ENCODE measurements at places on chromosomes 11 and 22.

- H3K27ac ChIP-seq, result no peak overlapping the region
- no peaks in the 10 kb centered on the region for H3K27me3 ChIP-seq
- no peaks in the 10 kb centered on the region for H3K36me3 ChIP-seq
- no peak for DNase-seq
- no peak overlapping the region for H3K4me3 ChIP-seq
Measured at GRCh38 chr11:101444164-101444563, 139.6 kb downstream of the TRPC6 start.

DNA sequence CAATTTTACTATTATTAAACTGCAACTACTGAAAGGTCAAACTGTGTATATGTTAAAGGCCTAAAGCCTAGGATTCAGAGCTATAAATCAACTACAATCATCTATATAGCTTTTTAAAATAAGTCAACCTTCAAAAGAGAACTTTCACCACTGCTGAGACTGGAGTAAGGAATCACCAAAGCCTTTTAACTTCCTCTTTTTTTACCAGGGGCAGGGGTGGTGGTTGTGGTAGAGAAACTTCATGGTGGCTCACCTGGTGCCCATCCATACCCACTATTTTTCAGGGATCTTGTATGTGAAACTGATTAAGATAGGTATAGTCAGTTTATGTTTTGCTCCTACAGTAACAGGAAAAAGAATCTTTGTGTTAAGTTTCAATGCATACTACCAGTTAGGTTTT is 31.5 kb downstream of the TSG101 start:
- H3K36me3 ChIP-seq, result peaks cover 44% of the 10 kb centered on the region
- no peaks in the 10 kb centered on the region for H3K27me3 ChIP-seq

DNA sequence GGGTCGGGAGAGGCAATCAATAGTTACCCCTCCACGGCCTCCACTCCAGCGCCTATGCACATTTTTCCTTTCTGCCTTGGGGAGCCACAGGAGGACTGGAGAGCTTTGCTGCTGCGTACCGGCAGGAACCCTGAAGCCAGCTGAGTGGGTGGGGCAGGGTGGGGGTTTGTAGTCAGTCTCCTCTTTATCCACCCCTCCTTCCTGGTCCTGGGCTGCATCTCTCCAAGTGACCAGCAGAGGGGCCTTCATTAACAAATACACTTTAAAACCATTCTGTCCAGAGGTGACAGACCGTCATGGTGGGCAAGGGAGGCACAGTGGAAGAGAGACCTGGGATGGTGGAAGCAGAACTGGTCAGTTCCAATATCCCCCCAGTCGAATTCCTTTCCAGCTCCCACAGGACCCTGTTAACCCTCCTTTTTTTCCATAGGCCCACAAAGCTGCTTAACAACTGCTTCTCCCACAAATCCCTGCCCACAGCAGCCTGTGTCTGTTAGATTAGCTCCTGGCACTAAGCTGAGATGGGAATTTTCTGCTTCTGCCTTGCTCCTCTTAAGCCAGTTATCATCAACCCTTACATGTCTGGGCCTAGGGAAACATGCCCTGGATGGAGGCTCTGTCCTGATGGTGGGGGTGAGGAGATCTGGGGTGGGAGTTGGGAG is 3.9 kb upstream of the ABCG4 start:
- H3K4me3 ChIP-seq, result no peak overlapping the region
- DNase-seq, result no peak
- H3K27me3 ChIP-seq, result no peaks in the 10 kb centered on the region
- H3K4me1 ChIP-seq, result no peaks in the 10 kb centered on the region

GRCh38 chr22:43001271-43002201 is 13.4 kb downstream of the PACSIN2 start:
- H3K27ac ChIP-seq, result peak overlapping the region; percentile 93
- peaks cover 78% of the 10 kb centered on the region for H3K4me1 ChIP-seq
- DNase-seq, result no peak
- H3K4me3 ChIP-seq, result no peak overlapping the region
- no peaks in the 10 kb centered on the region for H3K27me3 ChIP-seq
- H3K36me3 ChIP-seq, result no peaks in the 10 kb centered on the region

DNA sequence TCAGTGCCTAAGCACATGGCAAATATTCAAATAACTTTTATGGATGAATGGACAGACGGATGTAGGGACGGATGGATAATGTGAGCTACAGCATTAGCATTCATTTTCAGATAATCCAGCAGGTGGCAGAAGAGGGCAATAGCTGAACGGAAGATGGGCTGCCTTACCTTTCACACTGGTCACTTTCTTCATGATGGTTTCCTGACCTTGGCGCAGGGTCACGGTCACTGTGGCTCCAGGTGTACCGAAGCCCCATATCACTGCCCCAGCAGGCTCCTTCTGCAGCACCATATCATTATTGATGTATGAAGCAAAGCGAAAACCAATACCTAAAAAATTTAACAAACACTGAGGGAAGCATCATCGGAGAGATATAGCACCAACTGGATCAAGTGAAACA is 4.3 kb downstream of the SIAE start:
- H3K27ac ChIP-seq, result no peak overlapping the region
- peaks cover 3% of the 10 kb centered on the region for H3K4me1 ChIP-seq
- no peak overlapping the region for H3K4me3 ChIP-seq
- DNase-seq, result no peak
- no peaks in the 10 kb centered on the region for H3K27me3 ChIP-seq

- no peak overlapping the region for H3K27ac ChIP-seq
- H3K27me3 ChIP-seq, result no peaks in the 10 kb centered on the region
- no peaks in the 10 kb centered on the region for H3K4me1 ChIP-seq
- no peak overlapping the region for H3K4me3 ChIP-seq
- peaks cover under 1% of the 10 kb centered on the region for H3K36me3 ChIP-seq
Measured at GRCh38 chr11:118662401-118663271, 16.8 kb downstream of the TREH start.

DNA sequence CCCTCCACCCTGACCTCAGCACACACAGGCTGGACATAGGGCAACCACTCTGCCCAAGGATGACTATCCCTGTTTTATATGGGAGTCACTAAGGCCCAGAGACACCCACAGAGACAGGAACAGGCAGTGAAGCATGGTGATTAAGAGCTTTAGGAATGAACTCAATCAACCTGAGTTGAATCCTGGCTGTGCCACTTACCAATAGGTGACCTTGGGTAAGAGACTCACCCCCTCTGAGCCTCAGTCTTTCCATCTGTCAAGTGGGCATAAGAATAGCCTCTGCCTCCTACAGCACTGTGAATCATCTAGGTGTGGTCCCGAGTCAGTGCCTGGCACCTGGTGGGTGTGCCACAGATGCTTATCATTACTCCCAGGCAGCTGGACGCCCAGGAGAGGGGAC is 6.8 kb downstream of the CRYBB1 start:
- no peaks in the 10 kb centered on the region for H3K4me1 ChIP-seq
- no peak overlapping the region for H3K4me3 ChIP-seq
- H3K27me3 ChIP-seq, result no peaks in the 10 kb centered on the region
- no peak overlapping the region for H3K27ac ChIP-seq
- no peaks in the 10 kb centered on the region for H3K36me3 ChIP-seq
- no peak for DNase-seq

- no peak for DNase-seq
- H3K36me3 ChIP-seq, result no peaks in the 10 kb centered on the region
- H3K4me3 ChIP-seq, result no peak overlapping the region
- no peaks in the 10 kb centered on the region for H3K27me3 ChIP-seq
- no peaks in the 10 kb centered on the region for H3K4me1 ChIP-seq
Measured at GRCh38 chr11:127656116-127656836, 655.7 kb upstream of the KIRREL3 start.

GRCh38 chr22:37337204-37337943 is 55.1 kb downstream of the CYTH4 start:
- no peak overlapping the region for H3K4me3 ChIP-seq
- H3K27ac ChIP-seq, result no peak overlapping the region
- H3K36me3 ChIP-seq, result no peaks in the 10 kb centered on the region
- peaks cover 14% of the 10 kb centered on the region for H3K27me3 ChIP-seq
- no peak for DNase-seq
- no peaks in the 10 kb centered on the region for H3K4me1 ChIP-seq

DNA sequence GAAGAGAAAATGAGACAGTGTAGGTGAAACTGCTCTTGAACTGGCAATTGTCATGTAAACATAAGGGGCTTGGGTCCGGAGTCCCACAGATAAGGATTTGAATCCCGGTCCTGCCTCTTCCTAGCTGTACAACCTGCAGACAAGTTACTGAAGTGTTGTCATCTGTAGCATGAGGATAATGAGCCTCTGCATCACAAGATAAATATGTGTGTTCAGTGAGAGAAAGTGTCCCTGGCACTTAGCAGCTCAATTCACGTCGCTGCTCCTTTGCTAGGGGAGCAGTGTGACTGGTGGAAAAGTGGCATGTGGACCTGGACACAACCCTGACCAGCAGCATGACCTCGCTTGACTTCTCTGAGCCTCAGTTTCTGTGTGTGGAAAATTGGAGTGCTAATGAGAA is 73.7 kb upstream of the NECTIN1 start:
- H3K27ac ChIP-seq, result no peak overlapping the region
- DNase-seq, result no peak
- H3K27me3 ChIP-seq, result no peaks in the 10 kb centered on the region
- H3K4me3 ChIP-seq, result no peak overlapping the region
- H3K36me3 ChIP-seq, result no peaks in the 10 kb centered on the region

- peak overlapping the region; percentile 76 for H3K27ac ChIP-seq
- H3K27me3 ChIP-seq, result no peaks in the 10 kb centered on the region
- no peaks in the 10 kb centered on the region for H3K36me3 ChIP-seq
- DNase-seq, result no peak
Measured at GRCh38 chr11:64540428-64540825, 50.6 kb upstream of the SLC22A12 start.

Data from ascending aorta (tissue), 2 donors.